ENCODE measurements at places on chromosomes 3 and 15.
A peak's percentile ranks its signal among the peaks of the same experiment; 100 is the strongest.

DNA sequence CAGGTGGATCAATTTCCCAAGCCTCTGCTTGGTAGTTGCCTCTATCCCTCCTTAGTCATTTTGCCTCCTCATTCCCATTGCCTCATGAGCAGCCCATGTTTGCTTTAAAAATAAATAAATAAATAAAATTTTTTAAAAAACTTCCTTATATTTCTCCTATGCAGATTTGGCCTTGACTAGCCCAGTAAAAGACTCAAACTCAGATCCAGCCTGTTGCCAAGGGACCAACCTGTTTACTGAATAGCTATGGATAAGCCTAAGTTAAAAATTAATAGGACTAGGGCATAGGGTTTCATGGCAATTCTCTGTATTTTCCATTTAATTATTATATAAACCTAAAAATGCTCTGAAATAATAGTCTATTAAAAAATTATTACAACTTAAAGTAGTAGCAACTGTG, 384.4 kb downstream of the RSL24D1 start:
- DNase-seq: no peak

- no peak for DNase-seq
These were observed 57.6 kb downstream of the ESYT3 start for GRCh38 chr3:138491971-138492370.

- peak; percentile 57 for DNase-seq
These were observed 16.3 kb downstream of the BHLHE40 start for GRCh38 chr3:4995500-4996053.

DNA sequence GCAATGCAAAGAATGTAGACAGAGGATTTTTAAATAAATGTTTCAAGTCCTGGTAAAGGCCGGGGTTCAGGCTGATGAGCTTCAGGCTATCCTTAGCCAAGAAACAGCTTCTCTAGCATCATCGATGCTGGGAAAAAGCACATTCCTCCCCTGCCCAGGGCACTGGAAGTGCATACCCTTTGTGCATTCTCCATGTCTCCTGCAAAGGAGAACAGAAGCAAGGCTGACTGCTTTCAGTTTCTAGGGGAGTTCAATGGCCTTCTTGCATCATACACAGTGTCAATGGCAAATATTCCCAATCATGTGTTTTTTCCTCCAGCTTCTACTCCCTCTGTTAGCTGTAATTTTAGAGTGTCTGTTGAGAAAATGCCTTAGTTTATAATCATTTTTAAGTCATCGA, 59.9 kb downstream of the GPR176 start:
- peak; percentile 43 for DNase-seq

DNA sequence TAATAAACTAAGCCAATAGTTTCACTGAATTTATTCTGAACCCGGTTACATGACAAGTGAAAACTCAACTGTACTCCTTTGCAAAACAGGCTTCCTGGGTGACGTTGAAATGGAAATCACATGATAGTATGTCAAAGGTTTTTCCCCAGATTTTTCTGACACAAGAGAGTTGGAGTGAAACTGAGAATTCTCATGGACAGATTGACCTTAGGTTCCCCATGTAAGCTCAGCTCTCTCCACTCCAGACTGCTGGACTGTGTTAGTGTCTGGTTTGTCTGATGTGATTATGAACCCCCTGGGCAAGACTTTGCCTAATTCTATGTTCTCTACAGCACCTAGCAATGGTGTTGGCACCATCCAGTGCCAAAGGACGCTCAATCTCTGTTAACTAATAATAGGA, 219.7 kb upstream of the COL8A1 start:
- no peak for DNase-seq

GRCh38 chr3:139897759-139898158, 37.2 kb upstream of the CLSTN2 start:
- DNase-seq: no peak
